ENCODE measurements at places on chromosomes 6 and 20. TPM values are rescaled to one million over a fixed set of nuclear protein-coding genes. Genes with fewer than 3 reads are reported as not detected.

FNDC1 gene
- 0.52 TPM for total RNA-seq

PGC gene
- 91.1 TPM for total RNA-seq

DNA sequence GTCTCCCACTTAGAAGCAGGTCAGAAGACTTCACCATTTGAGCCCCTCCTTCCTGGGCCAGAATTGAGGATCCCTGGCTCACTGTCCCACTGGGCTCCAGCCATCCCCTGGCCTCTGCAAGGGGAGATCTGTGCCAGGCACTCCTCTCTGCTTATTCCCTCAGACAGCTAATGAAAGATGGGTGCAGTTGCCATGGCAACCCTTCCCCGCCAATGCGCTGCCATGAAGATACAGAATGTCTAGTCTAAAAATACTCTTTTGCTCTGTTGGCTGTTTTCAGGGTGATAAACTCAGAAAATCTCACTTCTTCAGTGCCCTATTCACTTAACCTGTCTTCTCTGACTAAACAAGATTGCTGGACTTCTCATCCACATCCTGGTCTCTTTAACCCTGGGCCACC lies 13.6 kb upstream of the TTLL2 start:
- no peak for DNase-seq

GRCh38 chr6:148614602-148615001 lies 132.2 kb upstream of the UST start:
- DNase-seq, result no peak

GRCh38 chr6:34059136-34059731 lies 86.7 kb downstream of the GRM4 start:
- no peak for DNase-seq

DNA sequence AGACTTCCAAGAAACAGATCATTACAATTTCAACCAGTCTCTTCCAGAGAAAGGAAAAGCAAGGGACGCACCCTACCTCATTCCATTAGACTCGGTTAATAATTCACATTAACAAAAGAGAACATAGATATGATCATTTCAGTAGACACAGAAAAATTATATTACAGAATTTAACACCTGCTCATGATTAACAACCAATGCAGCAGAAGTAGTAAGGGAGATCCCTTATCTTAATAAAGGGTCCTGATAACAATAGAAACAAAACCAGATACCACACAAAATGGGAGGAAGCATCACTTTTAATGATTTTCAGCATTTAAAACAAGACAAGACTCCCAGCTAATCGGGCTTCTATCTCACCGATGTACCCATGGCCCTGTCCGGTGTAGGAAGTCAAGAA lies 215.0 kb downstream of the TBC1D7 start:
- DNase-seq, result no peak

DNA sequence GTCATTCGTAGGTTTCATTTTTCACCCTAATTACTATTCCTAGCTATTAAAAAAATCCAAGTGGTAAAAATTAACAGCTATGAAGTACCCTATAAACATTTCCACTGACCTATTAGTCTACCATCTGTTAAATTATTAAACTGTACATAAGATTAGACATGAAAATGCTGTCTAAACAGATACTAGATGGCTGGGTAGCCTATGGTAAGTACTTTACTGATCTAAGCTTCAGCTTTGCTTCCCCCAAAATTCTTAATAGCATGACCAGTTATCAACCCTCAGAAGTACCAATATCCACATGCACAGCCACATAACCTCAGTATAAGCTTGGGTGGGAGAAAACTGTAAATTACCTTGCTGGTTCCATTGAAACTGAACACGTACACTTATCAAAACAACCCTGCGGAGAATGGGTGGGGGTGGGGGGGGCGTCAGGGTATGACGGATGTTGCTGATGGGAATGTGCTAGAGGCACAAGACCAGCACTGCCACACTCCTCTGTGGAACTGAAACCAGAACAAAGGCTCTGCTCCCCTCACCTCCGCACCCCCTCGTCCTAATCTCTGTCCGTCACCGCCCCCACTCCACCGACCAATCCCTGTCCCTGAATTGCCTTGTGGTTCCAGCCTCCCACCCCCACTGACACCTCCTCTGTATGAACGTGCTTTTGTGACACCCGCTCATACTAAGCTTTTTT lies 45.3 kb downstream of the B4GALT5 start:
- DNase-seq, result no peak

- DNase-seq, result no peak
Observed at GRCh38 chr6:71138376-71138775, 150.2 kb upstream of the OGFRL1 start.

BTN1A1 gene
- not detected for total RNA-seq

DNA sequence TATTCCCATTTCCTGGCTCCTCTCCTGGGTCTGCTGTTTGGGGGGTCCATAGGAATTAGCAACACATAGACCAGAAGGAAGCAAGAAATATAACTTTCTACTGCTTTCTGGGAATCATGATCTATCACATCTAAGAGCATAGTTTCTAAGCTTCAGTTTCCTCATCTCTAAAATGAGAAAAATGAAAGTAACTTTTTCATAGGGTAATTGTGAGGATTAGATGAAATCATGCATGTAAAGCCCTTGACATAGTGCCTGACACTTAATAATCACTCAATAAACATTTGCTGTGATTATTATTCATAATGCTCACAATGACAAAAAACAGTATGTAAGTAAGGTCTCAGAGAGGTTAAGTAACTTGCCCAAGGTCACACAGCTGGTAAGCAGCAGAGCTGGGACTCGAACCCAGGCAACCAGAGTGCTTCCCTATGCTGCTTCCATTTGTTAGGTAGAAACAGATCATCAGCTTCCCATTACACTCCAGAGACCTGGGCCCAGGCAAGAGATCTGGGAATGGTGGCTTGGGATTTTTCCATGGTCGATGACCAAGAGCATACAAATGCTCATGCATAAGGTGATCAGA lies 86.6 kb upstream of the MAFB start:
- no peak for DNase-seq

DNA sequence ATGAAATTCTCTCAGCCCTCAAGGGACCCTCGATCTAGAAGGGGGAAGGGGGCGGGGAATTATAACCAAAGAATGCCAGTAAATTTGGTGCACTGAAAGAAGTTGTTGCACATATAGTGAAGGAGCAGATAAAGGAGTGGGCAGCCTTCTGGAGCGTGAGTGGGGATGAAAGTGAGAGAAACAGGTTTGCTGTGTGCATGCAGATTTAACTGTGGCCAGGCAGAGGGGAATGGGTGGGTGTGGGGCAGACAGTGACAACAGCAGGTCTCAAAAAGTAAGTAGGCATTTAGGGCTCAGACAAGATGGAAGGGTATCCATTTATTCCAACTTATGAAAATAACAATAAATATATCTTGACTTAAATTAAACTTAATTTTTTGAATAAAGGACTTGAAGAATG lies 149.1 kb downstream of the KCNQ5 start:
- DNase-seq, result no peak

OOEP gene
- not detected for total RNA-seq

GRCh38 chr6:129440691-129441090 lies 269.3 kb downstream of the ARHGAP18 start:
- DNase-seq, result no peak
